ENCODE measurements at places on chromosomes 4 and X. TPM values are rescaled to one million over a fixed set of nuclear protein-coding genes. Genes with fewer than 3 reads are reported as not detected.

GRCh38 chr4:80305466-80305865 is 30.1 kb upstream of the CFAP299 start:
- DNase-seq = no peak

GRCh38 chrX:88746925-88747324 is at the start of gene CPXCR1:
TSS of gene CPXCR1 (plus strand) at chrX:88747225. CDS start at chrX:88753415, 6,190 bp downstream.
- no peak for DNase-seq

- no peak for DNase-seq
Measured at GRCh38 chr4:2478229-2478628, 9.3 kb downstream of the RNF4 start.

GRCh38 chr4:89509708-89510281 is 202.2 kb upstream of the GPRIN3 start:
- peak; percentile 92 for DNase-seq

DNA sequence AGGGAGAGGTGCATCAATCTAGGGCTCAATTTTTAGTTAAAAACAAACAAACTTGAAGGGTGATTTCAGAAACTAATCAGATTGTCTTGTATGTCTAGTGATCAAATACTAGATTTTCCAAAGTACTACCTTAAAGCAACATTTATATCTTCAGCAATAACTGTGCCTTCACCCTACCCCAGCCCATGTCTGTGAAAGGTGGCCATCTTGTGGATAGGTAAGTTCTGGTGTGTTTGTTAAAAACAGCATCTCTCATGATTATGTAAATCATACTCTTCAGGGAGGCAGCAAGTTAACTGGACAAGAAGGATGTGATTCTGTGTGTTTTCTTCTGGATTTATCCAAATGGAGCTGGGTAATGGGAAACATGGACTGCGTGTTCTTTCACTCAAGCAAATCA is 81.4 kb upstream of the ACSL1 start:
- DNase-seq = peak; percentile 17

DNA sequence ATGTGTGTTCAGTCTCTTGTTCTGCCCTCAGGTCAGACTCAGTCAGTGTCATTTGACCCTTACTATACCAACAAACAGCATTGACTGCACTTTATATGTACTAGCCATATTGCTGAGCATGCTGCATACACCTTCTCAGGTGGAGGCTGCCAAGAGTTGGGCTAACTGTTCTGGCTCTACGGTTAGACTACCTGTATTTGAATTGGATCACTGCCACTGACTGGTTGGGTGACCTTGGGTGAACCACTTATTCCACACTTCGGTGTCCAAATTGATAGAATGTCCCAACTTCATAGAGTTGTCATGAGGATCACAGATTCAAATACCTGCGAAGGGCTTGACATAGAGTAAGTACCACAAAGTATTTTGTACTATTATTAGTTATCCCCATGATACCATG is 91.2 kb upstream of the GPR50 start:
- DNase-seq = no peak

DNA sequence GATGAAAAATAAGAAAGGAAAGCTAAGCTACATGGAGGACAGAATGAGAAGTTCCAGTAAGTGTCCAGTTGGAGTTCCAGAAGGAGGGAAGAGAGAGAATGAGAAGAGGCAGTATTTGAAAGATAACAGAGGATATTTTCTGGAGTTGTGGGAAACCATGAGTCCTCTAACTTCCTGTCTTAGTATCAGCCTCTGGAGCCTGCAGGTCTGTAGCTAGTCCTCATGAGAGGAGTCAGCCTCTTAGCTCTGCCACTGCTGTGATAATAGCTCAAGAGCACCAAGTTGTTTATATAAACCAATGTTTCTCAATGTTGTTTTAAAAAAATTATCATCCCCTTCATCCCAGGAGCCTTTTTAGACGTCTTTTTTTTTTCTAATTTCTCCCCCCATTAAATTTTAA is 2.4 kb upstream of the PLAC1 start:
- no peak for DNase-seq

TCEAL7 gene
- 3.5 TPM for total RNA-seq

UVSSA gene
- 14.1 TPM for total RNA-seq

Measured in cardiac muscle cell (in vitro differentiated cells and primary cell).